Activated CD4-positive, alpha-beta T cell treated with anti-CD3 and anti-CD28 coated beads, Interleukin-2, amount 10 ng/mL, durations not matched to agents 24 days and 14 days (primary cell): ENCODE measurements at places on chromosomes 3 and 15.

- DNase-seq: no peak
Observed at GRCh38 chr3:13296662-13297061, 123.5 kb downstream of the NUP210 start.

- no peak for DNase-seq
Observed at GRCh38 chr3:38264353-38264771, 1.2 kb upstream of the SLC22A13 start.

DNA sequence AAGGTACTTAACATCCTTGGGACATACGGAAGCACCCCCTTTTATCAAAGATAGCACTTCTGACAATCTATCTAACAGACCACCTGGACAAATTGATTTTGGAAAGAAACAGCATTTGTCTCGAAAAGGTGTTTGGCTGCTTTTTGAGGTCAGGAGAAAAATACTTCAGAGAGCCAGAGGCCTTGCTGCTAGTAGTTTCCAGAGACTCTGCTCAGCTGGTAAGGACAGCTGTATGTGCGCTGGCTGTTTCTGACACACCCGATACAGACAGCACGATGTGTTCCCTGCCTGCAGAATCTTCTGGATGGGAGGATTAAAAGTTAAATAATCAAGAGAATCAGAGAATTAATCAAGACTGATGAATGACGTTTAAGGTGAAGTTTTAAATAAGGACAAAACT is 15.6 kb upstream of the GYG1 start:
- no peak for DNase-seq

DNA sequence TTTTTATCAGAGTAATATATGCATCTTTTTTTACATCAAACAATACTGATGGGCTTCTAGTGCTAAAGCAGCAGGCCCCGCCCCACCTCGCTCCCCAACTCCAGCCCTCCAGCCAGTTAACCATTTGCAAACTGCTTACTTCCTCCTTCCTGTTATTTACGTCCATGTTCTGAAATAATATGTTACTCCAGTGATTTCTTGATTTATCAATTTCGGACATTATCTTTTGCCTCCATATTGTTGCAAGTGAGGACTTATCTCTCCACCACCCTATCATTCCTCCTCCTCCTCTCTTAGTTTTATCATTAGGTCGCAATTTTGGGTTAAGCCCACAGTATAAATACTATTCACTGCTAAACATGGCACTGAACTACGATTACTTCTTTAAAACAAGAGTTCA is 39.5 kb downstream of the ZNF710 start:
- DNase-seq: no peak

DNA sequence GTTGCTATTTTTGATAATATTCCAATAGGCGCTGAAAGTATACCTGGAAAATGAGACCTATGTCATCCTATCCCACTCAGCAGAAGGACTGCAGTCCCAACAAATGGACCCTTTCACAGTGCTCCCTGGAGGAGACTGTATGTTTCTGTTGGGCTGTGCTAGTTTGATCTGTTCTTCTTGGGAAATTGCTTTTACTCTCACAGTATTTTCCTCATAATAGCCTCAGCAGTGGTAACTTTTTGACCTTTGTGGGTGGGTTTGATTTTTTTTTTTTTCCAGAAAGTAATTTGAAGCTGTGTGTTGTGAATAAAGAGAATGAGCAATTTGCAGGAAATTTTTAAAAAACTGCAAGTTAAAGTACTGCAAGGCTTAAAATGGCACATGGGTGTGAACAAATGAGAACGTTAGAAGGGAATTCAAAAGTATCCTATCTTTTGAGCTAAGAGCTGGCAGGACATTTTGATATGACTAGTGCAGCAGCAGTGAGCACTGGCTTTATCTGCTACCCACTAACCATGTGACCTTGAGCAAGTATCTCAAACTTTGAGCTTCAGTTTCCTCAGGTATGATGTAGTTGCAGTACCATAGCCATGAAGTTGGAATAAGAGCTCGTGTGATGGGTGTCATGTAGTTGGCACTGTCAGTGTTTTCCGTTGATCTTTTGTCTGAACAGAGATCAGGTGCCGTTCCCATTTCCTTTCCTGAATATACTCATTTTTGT is 118.4 kb downstream of the ATG7 start:
- no peak for DNase-seq

- no peak for DNase-seq
Observed at GRCh38 chr15:47603026-47603425, 114.3 kb upstream of the SEMA6D start.
